Brain microvascular endothelial cell (primary cell): ENCODE measurements at places on chromosomes 1 and 21.
A peak's percentile ranks its signal among the peaks of the same experiment; 100 is the strongest.

- DNase-seq = no peak
These were observed 120.4 kb downstream of the TOMM20 start for GRCh38 chr1:235008239-235008638.

- peak; percentile 57 for DNase-seq
These were observed 24.7 kb upstream of the ADGRB2 start for GRCh38 chr1:31788825-31789256.

DNA sequence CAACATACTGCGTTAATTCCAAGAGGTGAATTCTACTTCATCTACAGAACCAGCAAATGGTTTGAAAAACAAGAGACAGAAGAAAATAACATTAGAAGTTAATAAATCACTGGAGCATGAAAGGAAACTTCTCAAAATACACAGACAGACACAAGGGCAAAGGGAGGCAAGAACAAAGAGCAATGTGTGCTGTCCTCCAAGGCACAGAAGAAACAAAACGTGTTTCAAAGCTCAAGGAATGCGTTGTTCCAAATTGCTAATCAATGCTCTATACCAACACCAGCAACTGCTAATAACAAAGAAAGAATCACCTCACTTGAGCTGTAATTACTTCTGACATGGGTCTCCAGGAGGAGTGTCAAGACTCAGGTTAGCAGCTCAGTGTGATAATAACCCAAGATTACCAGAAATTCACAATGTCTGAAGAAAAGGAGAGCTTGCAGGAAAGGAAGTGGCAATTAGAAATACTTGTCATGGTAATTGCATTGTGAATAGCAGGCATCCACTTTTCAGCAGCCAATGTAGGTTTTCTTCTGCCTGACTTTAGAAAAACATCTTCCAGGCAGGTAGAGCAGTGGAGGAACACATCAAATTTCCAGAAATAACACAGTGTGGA lies 175.4 kb downstream of the SEC16B start:
- DNase-seq = no peak

DNA sequence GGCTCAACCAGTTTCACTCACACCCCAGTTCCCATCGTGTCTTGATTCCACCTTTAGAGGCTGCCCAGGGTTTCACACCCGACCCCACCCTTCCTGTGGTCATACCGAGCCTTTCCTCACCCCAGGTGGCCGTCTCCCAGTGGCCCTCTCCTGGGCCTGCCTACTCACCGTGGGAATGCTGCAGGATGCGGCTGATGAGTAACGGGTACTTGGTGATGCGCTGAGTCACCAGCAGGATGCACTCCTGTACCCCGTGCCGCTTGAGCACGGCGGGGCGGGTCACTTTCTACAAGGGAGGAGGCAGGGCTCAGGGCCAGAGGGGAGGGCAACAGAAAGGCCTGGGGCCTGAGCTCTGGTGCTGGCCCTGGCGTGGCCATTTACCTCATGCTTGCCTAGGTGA lies 16.4 kb downstream of the ARHGEF2 start:
- peak; percentile 96 for DNase-seq

DNA sequence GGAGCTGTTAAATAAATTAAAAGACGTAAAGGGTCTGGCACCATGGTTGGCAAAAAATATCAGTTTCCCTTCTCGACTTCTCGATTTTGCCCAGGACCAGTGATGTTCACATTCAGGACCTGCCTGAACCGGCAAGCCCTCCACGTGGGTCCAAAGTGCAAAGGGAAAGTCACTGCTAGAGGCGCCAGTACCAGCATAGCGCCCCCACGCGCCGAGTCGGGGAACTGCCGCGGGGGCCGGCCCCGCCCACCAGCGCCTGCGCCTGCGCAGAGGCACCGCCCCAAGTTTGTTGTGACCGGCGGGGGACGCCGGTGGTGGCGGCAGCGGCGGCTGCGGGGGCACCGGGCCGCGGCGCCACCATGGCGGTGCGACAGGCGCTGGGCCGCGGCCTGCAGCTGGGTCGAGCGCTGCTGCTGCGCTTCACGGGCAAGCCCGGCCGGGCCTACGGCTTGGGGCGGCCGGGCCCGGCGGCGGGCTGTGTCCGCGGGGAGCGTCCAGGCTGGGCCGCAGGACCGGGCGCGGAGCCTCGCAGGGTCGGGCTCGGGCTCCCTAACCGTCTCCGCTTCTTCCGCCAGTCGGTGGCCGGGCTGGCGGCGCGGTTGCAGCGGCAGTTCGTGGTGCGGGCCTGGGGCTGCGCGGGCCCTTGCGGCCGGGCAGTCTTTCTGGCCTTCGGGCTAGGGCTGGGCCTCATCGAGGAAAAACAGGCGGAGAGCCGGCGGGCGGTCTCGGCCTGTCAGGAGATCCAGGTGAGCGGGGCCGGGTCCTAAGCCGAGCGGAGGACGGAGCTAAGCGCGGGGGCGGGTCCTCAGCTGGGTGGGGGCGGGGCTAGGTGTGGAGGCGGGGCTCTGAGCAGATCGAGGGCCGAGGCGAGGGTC lies at the start of gene PINK1:
Gene PINK1, plus strand, starts transcription at position 269 of the 875 bp plus-strand sequence. Its CDS starts 91 bp downstream, at position 360.
- peak; percentile 60 for DNase-seq

GRCh38 chr1:51735746-51736254 lies 118.9 kb downstream of the OSBPL9 start:
- no peak for DNase-seq

DNA sequence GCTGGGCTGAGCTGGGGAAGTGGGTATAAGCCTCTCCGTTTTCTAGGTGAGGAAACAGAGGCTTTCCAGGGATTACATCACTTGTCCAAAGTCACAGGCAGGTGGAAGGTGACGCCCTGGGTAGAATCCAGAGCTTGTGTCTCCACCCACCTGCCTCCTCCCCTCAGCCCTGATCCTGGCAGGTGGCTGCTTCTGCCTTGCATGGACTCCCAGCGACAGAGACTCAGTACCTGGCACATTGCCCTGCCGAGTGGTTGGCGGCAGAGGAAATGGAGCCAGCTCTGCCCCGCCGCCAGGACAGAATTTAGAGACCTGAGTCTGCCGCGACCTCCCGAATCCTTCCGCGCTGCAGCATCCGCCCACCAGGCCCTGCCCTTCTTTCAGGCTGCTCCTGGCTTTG lies 2.1 kb downstream of the PLA2G2E start:
- DNase-seq = no peak

- DNase-seq = no peak
These were observed 35.3 kb downstream of the CHD5 start for GRCh38 chr1:6144647-6145395.

DNA sequence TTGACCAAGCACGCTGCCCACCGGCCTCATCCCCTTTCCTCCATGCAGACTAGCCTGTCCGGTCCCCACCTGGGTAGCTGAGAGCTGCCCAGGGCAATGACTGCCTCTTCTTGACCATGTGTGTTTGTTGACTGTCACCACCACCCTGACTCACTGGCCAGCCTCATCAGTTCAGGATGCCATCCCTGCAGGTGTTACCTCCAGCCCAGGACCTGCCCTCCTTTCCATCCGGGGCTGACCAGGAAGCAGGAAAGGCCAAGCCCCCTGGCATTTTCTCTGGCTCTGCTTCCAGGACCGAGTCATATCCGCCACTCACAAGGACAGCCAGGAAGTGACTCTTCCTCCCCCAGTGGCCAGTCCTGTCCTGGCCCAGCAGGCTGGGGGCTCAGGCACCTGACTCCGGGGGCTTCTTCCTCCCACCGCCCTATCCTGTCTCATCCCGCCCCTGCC lies 17.1 kb downstream of the EPHA2 start:
- no peak for DNase-seq

GRCh38 chr1:33191731-33192275 lies 10.0 kb upstream of the TRIM62 start:
- DNase-seq = no peak

DNA sequence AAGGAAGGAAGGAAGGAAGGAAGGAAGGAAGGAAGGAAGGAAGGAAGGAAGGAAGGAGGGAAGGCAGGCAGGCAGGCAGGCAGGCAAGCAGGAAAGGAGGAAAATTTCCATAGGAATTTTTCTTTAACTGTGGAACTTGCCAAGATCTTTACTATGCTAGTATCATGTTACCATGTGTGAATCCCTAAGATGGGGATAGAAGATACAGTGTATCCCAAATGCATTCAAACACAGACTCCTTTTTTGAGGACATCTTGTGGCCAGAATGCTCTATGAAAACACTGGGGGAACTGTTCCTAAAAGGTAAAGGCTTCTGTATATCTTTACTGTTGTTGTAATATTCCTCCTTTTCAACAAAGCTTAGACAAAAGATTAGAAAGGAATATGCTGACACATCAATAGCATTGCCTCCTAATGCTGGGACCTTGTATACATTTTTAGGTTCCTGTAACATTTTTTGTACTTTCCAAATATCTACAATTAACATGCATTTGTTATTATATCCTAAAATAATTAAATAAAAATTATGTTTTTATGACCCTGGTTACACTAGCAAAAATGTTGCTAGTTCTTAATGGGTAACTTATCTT lies 20.6 kb downstream of the CCDC190 start:
- DNase-seq = no peak

- no peak for DNase-seq
These were observed 123.8 kb downstream of the TLR5 start for GRCh38 chr1:223019256-223019655.

GRCh38 chr1:108801101-108801500 lies 54.6 kb downstream of the STXBP3 start:
- no peak for DNase-seq

DNA sequence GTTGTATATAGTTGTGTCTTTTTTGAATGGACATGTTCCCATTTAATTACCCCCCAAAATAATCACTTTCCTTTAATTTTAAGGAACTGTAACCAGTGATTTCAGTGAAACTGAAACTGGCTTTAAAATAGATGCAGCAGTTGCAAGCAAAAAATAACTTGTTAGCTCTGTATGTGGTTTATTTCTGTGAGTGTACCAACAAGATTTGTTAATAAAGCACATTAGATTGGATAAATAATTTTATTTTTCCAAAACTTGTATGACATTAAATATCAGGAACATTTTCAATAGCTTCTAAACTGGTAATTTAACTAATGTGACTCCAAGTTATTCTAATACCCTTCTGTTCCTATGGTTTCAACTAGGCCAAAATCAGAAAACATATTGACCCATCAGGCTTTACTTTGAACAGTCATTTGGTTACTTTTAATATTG lies 184.3 kb upstream of the CACYBP start:
- no peak for DNase-seq

GRCh38 chr1:169052727-169053126 lies 53.8 kb upstream of the ATP1B1 start:
- no peak for DNase-seq

- DNase-seq = no peak
These were observed 1048.1 kb downstream of the BRINP3 start for GRCh38 chr1:189429610-189430009.

DNA sequence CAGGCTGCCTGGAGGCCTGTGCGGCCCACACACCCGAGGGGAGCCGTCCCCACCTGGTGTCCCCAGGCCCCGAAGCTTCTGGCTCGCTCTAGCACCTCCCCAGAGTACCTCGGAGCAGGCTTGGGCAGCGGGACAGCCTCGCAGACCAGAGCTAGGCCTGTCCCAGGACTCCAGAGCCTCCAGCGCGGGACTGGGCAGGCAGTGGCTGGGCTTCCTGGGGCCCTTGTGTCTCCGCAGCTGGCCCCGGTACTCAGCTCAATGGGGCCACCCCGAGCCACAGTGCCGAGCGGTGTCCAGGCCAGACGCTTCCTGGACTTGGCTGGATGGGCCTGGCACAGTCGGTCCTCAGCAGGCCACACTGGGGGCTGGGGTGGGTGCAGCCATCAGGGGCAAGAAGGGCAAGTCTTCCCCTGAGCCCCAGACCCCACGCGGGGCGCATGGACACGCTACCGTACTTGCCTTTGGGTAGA lies 4.9 kb downstream of the SCNN1D start:
- no peak for DNase-seq

- no peak for DNase-seq
These were observed 39.8 kb upstream of the SYNC start for GRCh38 chr1:32742199-32742947.

DNA sequence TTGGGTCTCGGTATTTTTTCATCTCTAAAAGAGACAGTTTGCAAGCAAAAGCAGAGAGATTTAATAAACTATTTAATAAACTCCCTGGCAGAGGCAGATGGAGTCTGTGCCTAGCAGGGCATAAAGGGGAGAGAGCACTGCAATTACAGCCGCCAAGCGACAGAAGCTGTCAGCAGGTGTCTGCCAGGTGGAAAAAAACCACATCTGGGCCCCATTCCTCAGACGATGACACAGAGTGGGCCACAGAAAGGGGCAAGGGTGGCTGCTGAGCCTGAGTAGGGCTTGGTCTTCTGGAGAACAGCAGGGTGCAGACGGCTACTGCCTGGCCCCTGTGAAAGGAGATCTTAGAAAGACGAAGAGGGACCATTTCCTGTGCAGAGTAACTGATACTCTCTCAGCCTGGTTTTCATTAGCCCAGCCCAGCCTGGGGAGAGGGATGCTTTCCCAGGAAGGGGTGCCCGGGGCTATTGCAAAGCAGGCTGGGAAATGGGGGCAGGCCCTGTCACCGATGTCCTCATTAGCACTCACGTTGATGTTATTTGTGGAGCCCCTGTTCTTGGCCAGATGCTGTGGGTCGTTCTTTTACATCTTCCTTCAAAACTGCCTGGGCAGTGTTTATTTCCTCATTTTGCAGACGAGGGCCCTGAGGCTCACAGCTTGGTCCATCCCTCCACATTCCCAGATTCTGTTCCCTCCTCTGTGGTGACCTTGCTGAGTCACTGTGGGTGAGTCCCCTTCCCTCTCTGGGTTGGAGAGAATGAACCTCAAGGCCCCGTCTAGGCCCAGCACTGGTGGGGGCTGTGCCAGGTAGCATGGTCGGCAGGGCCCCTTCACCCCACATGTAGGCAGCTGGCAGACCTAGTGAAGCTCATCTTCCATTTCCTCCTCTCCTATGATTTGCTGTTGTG lies 472.7 kb downstream of the PTPRU start:
- DNase-seq = peak; percentile 34

- no peak for DNase-seq
These were observed 32.7 kb downstream of the NCMAP start for GRCh38 chr1:24588573-24588972.

DNA sequence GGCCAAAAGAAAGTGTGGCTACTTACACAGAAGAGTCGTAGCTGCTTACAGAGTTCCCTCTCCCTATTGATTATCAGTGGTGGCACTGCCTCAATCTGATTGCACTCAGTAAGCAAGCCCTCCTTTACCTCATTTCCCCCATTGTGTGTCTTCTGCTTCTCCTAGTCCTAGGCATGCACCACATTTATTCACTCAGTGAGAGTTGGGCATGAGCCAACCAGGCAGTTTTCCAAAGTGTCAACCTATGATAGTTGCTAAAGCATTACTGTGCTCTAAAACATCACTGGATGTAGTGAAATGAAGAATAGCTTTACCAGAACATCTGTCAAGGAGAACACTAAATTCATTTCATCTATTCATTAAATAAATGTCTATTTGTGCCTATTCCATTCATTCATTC lies 19.3 kb downstream of the GJA5 start:
- DNase-seq = no peak

DNA sequence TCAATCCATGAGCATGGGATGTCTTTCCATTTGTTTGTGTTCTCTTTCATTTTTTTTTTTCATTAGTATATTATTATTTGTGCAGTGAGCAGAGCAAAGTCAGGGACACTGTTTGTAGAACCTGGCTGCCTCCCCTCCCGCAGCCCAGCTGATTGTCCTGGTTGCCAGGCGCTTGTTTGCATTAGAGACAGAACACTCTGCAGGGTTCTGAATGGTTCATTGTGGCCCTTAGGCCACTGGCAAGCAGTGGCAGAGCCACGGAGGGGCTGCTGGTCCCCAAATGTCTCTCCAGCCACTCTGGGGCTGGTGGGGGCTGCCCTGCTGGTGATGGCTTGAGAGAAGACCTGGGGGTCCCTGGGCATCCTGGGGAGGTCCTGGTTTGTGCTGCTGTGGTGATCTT lies 29.0 kb downstream of the ETS2 start:
- DNase-seq = no peak

- DNase-seq = no peak
These were observed 45.3 kb downstream of the NFASC start for GRCh38 chr1:204915861-204916495.

- DNase-seq = no peak
These were observed 2.2 kb downstream of the PIGV start for GRCh38 chr1:26789931-26790330.
